ENCODE measurements at places on chromosomes 1 and 21.

DNA sequence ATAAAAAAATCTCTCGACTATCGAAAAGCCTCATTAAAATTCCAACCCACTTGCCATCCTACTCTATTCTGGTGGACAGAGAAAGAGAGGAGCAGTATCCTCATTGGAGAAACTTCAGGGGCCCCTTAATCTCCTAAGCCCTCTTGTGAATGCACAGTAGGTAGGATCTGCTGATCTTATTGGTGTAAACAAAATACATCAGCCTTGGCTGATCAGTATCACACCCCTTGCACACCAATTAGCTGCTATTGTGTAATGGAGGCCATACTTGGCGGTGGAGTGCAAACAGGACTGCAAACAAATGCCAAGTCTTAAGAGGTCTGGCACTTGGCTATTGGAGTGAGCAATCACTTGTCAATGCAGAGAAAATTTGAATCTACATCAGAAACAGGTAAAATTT lies 15.7 kb downstream of the VCAM1 start:
- DNase-seq = no peak

DNA sequence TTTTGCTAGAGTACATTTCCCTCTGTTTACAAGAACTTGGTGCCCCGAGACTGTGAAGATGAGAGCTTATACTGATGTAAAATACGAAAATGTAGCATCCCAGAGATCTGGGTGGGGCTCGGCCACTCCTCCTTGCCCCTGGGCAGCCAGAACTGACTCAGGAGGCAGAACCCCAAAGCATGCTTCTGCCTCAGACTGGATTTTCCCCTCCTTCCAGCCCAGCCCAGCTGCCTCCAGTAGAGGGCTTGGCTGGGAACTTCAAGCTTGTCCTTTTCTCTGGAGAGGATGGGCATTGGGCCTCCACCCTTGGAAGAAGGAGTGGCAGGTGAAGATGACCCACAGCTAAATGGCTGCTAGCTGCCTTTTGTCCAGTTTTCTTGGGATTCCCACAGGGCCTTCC lies 24.3 kb upstream of the BTG2 start:
- no peak for DNase-seq

DNA sequence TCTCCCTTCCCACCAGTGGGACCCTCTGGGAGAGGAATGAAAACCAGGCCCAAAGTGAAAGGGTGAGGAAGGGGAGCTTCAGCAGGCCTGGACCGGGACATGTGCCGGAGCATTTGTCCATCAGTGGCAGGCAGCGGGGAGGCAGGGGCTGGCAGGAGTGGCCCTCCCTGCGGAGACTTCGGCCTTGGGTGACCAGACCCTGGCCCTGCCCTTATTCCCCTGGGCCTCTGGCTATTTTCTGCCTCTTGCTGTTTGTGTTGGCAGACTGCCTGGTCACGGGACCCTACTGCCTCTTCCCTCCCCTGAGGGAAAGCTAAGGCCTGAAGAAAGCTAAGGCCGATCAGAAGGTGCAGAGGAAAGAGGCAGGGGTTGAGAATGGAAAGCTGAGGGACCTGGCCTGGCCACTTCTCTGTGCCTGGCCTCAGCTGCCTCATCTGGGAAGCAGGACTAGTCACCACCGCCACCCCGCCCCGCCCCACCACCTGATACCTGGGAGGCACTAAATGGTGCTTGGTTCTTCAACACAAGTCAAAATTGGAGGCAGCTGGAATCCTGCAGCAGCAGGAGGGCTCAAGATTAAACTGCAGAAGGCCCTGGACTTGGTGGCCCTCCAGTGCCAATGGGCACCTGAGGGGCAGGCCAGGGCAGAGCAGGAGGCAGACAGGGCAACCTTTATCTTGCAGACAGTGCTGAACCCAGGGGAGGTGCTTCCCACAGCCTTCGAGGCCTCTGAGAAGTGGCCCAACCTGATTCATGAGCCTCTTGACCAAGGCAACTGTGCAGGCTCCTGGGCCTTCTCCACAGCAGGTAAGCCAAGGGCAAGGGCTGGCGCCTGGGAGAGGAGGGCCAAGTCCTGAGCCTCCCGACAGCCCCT lies 7.9 kb downstream of the TINAGL1 start:
- no peak for DNase-seq

DNA sequence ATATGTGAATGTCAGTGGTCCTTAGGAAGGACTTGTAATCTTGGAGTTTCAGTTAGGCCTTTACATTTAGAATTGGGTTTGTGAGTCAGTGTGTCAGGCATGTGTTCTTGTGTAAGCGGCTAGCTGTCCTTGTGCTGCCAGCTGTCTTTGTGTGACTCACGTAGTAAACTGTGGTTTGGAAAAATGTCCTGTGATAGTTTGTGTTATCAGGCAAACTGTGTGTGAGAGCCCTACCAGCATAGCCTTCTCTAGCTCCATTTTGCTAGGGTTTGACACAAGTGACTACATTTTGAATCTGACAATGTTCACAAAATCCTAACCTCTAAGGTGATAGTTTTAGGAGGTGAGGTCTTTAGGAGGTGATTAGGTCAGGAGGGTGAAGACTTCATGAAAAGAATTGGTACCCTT lies 6.9 kb upstream of the SLC35D1 start:
- no peak for DNase-seq

- DNase-seq = no peak
Observed at GRCh38 chr1:199706826-199707606, 320.5 kb upstream of the NR5A2 start.

DNA sequence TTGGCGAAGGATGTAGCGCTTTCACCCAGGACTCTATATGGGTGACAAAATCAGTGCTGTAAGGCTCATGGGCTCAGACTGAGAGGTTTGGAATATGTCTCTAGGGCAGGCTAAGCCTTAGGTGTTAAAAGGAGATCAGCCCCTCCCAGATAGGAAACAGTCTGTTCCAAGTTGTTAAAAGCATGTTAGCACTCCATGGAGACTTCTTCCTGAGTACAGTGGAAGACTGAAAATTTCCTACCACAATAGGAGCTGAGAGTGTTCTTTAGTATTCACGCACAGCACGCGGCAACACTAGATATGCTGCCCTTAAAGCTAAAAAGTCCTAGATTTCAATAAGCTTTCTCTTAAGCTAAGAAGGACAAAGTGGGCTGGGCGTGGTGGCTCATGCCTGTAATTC lies 122.1 kb downstream of the TRABD2B start:
- DNase-seq = no peak
